ENCODE measurements at places on chromosomes 7 and 10.

DNA sequence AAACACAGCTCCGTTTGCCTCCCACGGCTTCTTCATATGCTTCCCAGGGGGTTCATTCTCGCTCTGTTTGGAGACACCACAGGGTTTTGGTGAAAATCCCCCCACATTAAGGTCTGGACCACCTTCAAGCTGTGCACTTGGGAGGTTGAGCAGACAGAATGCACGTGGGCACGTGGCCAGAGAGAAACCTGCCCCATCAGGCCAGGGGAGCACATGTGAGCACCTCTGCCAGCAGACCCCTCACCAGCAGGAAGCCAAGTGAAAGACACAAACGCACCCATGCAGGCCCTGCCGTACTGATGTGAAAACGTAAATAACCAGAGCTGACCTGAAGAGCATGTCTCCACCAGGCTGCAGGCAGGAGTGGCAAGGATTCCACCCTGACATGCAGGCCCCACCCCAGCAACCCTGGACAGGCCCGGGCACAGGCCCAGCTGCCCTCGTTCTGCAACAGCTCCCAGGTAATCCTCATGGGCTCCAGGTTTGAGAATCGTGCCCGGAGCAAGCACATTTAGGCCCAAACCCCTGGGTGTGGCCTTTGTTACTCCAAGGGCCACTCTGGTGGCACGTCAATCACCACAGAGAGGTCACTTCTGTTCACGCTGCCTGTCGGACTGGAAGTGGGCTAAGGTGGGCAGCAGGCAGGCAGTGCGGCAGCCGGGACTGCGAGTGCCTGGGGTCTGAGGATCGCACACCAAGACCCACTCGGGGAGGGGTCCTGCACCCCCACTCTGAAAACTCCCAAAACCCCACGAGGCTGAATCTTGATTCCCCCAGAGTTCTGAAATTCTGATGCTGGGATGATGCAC is 184.4 kb downstream of the PTPRN2 start:
- H3K27me3 ChIP-seq = no peaks in the 10 kb centered on the region
- no peaks in the 10 kb centered on the region for H3K4me1 ChIP-seq
- no peak for DNase-seq

DNA sequence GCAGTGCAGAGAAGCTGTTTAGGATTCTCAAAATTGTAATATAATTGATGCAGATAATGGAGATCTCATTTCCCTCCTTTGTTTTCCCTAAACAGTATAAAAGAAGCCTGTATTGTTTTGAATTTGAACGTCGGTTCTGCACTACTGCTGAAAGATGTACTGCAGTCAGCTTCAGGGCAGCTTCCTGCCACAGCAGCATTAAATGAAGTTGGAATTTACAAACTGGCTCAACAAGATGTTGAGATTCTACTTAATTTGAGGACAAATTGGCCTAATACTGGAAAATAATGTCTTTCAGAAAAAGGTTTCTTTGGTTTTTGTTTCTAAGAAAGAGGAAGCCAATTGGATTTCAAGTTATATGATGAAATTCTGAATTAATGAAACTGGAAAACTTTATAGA is 14.3 kb downstream of the EFCAB10 start:
- H3K27ac ChIP-seq = no peak overlapping the region
- no peak for DNase-seq
- peaks cover 56% of the 10 kb centered on the region for H3K36me3 ChIP-seq
- no peak overlapping the region for H3K4me3 ChIP-seq
- no peaks in the 10 kb centered on the region for H3K27me3 ChIP-seq
- H3K4me1 ChIP-seq = no peaks in the 10 kb centered on the region

GRCh38 chr10:14971867-14972448 is 12.8 kb downstream of the MEIG1 start:
- no peaks in the 10 kb centered on the region for H3K4me1 ChIP-seq
- H3K27ac ChIP-seq = no peak overlapping the region
- H3K4me3 ChIP-seq = no peak overlapping the region
- no peaks in the 10 kb centered on the region for H3K36me3 ChIP-seq
- peaks cover under 1% of the 10 kb centered on the region for H3K27me3 ChIP-seq
- peak; percentile 62 for DNase-seq

GRCh38 chr7:24971333-24972165 is 8.4 kb downstream of the OSBPL3 start:
- H3K4me3 ChIP-seq = no peak overlapping the region
- no peaks in the 10 kb centered on the region for H3K27me3 ChIP-seq
- no peaks in the 10 kb centered on the region for H3K36me3 ChIP-seq
- peak overlapping the region; percentile 46 for H3K27ac ChIP-seq
- peaks cover 66% of the 10 kb centered on the region for H3K4me1 ChIP-seq
- peak; percentile 59 for DNase-seq

DNA sequence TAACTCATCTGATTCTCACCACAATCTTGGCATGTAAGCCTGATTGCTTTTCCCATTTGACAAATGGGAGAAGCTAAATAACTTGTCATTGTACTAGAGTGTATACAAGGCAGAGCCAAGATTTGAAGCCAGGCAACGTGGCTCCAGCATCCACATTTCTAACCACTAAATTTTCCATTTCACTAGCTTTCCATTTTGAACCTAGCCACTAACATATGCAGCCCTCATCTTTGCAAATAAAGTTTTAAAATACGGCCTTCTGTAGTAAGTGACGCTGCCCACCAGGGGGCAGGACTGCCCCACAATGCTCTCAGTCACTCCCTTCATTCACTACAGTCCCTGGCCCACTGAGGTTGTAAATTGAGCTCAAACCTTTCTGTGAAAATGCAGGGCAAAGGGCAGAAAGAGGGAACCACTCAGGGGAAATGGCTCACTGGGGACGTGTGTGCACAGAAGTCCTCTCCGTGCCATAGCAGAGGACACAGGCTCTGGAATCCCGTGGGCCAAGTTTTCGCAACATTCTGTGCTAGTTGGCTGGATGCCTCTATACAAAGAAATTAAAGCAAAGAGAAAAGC is 315.7 kb downstream of the TNS3 start:
- H3K36me3 ChIP-seq = no peaks in the 10 kb centered on the region
- DNase-seq = peak; percentile 39
- H3K27ac ChIP-seq = no peak overlapping the region
- no peaks in the 10 kb centered on the region for H3K4me1 ChIP-seq
- no peaks in the 10 kb centered on the region for H3K27me3 ChIP-seq

DNA sequence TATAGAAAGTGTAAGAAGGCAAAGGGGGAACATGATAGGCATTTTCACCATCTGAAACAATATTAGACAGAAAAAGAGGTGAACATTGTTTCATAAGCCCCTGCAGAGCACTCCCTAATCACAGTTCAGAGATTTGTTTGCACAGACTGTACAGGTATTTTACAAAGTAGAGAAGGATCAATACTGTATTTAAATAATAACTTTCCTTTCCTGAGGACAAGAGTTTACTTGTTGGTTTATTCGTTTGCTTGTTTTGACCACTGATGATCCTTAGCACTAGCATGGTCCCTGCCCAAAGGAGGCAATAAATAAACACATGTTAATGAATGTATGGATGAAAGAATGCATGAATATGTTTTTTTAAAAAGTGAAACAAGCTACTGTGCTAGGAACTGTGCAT is 690.1 kb upstream of the COBL start:
- DNase-seq = no peak
- H3K4me3 ChIP-seq = no peak overlapping the region
- H3K36me3 ChIP-seq = no peaks in the 10 kb centered on the region
- H3K4me1 ChIP-seq = no peaks in the 10 kb centered on the region
- H3K27ac ChIP-seq = no peak overlapping the region
- H3K27me3 ChIP-seq = no peaks in the 10 kb centered on the region

DNA sequence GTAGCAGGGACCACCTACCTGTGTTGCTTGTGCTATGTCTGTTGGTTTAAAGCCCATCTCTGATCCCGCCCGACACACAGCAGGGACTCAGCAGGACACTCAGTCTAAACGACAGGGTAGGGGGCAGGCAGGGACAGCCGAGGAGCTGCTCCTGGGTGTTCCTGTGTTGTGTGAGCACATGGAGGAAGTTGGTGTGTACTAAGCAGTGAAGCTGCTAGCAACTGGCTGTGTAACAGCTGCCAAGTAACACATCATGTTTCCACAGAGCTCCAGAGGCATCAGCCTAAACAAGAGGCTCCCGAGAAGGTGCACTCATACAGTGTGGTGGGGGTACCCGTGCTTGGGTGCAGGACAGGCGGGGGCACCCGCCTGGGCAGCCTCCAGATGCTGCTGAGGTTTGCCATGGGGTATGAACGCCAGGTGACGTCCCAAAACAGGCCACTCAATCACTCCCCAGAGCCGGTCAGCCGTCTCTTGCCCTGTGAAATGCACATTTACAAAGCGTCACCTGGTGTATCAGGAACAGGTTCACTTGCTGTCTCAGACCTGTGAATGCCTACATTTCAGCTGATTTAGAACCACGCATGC is 59.6 kb downstream of the PTPRN2 start:
- H3K4me3 ChIP-seq = no peak overlapping the region
- H3K27ac ChIP-seq = no peak overlapping the region
- H3K27me3 ChIP-seq = no peaks in the 10 kb centered on the region
- H3K36me3 ChIP-seq = no peaks in the 10 kb centered on the region

DNA sequence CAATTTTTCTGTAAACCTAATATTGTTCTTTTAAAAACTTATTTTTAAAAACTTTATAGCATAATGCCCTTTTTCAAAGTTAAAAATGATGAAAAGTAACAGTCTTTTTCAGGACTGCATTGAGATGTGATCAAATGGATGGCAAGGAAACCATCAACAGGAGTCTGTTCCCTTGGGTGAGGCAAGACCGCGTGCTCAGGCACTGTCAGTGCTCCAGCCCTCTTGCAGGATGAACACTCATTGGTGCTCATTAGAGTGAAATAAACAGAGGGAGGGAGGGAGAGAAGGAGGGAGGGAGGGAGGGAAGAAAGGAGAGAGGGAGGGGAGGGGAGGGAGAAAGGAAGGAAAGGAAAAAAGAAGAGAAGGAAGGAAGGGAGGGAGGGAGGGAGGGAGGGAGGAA is 145.7 kb upstream of the CHST15 start:
- no peak for DNase-seq
- H3K27me3 ChIP-seq = no peaks in the 10 kb centered on the region
- H3K36me3 ChIP-seq = no peaks in the 10 kb centered on the region
- H3K4me1 ChIP-seq = no peaks in the 10 kb centered on the region
- no peak overlapping the region for H3K27ac ChIP-seq

- peak within 1 kb of the TSS; percentile 54 for H3K27ac ChIP-seq
- H3K36me3 ChIP-seq = peaks cover 25% of the 10 kb centered on the region
- H3K4me3 ChIP-seq = peak within 1 kb of the TSS; percentile 86
- DNase-seq = peak; percentile 93
- H3K27me3 ChIP-seq = no peaks in the 10 kb centered on the region
Observed at GRCh38 chr10:67884313-67884841, at the start of gene SIRT1. Gene SIRT1 (plus strand): TSS chr10:67884656. CDS start chr10:67884722, 66 bp downstream.

- H3K4me1 ChIP-seq = peaks cover 5% of the 10 kb centered on the region
- DNase-seq = no peak
- H3K27me3 ChIP-seq = no peaks in the 10 kb centered on the region
- H3K36me3 ChIP-seq = no peaks in the 10 kb centered on the region
- H3K4me3 ChIP-seq = no peak overlapping the region
Observed at GRCh38 chr10:112370424-112370819, 3.5 kb upstream of the ACSL5 start.

- H3K27me3 ChIP-seq = no peaks in the 10 kb centered on the region
- H3K4me3 ChIP-seq = no peak overlapping the region
- H3K27ac ChIP-seq = no peak overlapping the region
- H3K36me3 ChIP-seq = no peaks in the 10 kb centered on the region
Observed at GRCh38 chr10:102400598-102401341, 5.3 kb downstream of the NFKB2 start.

DNA sequence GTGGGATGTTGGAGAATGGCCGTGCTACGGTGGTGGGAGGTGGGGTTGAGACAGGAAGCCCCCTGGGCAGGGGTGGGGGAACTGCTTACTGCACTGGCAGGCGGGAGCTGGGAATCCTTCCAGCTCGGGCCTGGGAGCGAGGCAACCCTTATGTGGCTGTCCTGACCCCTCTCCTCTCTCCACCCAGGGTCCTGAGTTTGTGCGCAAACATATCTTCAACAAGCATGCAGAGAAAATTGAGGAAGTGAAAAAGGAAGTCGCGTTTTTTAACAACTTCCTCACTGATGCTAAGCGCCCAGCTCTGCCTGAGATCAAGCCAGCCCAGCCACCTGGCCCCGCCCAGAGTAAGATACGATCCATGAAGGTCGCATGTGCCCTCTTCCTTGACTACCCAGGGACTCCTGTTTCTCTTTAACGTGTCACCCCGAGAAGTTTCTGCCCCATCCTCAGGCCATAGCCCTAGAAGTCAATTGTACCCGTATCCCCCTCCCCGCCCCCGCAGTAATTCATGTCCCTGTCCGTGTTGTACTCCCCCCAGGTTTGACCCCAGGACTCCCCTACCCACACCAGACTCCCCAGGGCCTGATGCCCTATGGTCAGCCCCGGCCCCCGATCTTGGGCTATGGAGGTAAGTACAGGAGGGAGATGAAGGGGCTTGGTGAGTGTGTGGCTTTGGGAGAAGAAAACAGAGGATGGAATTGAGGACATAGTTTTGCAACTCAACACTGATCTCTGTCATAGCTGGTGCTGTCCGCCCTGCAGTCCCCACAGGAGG is 1.8 kb downstream of the UFSP1 start:
- no peak overlapping the region for H3K27ac ChIP-seq
- DNase-seq = peak; percentile 34
- H3K36me3 ChIP-seq = peaks cover 67% of the 10 kb centered on the region
- H3K4me3 ChIP-seq = peak overlapping the region; percentile 87
- peaks cover 50% of the 10 kb centered on the region for H3K4me1 ChIP-seq
- H3K27me3 ChIP-seq = peaks cover 15% of the 10 kb centered on the region

- no peak for DNase-seq
- no peak overlapping the region for H3K4me3 ChIP-seq
- H3K27me3 ChIP-seq = no peaks in the 10 kb centered on the region
- no peak overlapping the region for H3K27ac ChIP-seq
- H3K36me3 ChIP-seq = no peaks in the 10 kb centered on the region
Observed at GRCh38 chr10:5816170-5816569, 2.9 kb upstream of the GDI2 start.
